ENCODE measurements at places on chromosomes 5 and 9.

- DNase-seq = no peak
These were observed 1.6 kb downstream of the CRAT start for GRCh38 chr9:129108805-129109536.

GRCh38 chr5:123937230-123937629, 425.3 kb downstream of the CSNK1G3 start:
- DNase-seq = peak; percentile 77

DNA sequence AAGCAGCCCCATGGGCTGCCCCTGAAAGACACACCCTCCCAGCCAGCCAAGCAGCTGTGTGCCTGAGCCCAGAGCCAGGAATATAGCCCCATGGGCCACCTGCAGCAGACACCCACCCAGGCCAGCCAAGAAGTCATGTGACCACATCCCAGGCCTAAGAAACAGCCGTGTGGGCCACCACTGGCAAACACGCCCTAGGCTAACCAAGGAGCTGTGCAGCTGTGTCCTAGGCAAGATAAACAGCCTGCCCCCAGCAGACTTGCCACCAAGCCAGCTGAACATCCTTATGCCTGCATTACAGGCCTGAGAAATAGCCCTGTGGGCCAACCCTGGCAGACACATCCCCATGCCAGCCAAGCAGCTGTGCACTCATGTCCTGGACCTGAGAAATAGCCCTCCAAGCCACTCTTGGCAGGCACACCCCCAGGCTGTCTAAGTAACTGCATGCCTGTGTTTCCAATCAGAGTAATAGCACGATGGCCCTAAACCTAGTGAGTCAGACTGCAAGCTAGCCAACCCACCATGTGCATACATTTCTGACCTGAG, 143.0 kb downstream of the ADAMTS6 start:
- no peak for DNase-seq

- DNase-seq = no peak
These were observed 337.7 kb downstream of the FBXL7 start for GRCh38 chr5:15837551-15838289.
